Activated CD4-positive, alpha-beta T cell treated with anti-CD3 and anti-CD28 coated beads, Interleukin-2, Interleukin-4, amounts not matched to agents 100 ng/mL and 50 ng/mL, durations not matched to agents 16 hours and 8 hours (primary cell): ENCODE measurements at places on chromosomes 4 and X.

DNA sequence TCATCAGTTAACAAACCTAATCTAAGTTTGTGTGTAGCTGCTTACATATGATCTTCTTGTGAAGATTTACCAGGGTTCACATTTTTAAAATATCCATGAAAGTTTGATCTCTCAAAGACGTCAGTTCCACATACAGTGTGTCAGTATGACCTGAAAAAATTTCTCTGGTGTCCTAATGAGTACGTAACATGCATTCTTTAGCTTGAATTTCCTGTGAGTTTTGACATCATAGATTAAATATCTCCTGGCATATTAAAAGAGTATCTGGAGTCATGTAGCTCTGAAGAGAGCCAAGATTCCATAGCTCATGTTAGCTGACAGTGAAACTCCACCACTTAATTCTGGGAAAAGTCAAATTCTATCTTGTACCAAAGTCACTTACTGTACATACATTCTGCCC lies 43.9 kb upstream of the PDLIM5 start:
- DNase-seq: no peak

GRCh38 chr4:15063341-15063740 lies 61.1 kb downstream of the CPEB2 start:
- no peak for DNase-seq

- DNase-seq: no peak
Measured at GRCh38 chr4:3091464-3091863, 17.0 kb downstream of the HTT start.

GRCh38 chr4:68152411-68152810 lies 22.7 kb upstream of the TMPRSS11F start:
- DNase-seq: no peak

DNA sequence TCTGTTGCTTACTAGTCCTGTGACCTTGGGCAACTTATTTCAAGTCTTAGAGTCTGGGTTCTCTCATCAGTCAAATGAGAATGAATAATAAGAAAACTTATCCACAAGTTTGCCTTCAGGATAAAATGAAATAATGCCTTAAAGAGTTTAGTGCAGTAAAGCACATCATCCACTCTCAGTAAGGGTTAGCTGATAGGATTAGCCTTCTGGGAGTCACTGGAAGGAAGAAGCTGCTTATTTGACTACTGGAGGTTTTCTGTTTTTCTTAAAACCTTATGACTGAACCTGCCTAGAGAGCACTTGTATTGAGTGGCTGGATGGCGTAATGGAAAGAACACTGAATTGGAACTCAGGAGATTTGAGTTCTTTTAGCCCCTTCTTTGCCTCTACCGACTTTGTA lies 1.8 kb downstream of the RNF128 start:
- DNase-seq: no peak

DNA sequence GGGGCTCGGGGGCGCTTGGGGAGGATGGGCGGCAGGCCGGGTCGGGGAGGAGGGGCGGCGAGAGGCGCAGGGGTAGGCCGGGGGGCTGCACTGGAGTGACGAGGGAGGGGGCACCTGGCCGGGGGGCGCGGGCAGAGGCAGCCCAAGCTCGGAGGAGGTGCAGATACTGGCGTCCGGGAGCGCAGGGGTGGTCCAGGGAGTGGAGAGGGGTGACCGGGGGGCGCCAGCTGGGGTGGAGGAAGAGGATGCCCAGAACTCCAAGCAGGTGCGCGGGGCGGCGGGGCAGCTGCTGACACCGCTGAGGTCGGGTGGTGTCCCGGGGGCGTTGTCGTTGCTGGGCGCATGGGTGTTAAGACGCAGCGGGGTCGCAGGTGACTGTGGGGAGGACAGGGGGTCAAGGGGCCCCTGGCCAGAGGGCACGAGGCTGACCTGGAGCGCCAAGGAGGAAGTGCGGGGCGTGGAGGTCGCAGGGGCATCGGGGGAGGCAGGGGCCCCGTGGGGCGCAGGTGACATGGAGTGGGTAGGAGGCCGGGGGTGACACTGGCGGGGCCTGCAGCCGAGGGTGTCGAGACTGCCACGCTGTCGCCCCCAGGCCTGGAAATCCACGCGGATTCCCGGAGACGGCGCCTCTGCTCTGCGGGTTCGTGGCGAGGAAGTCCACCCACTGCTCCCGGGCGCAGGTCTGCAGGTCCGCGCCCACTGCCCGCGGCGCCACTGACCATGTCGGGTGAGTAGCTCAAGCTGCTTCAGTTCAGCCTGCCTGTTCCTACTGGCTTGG lies 928 bp downstream of the GYG2 start:
- no peak for DNase-seq

DNA sequence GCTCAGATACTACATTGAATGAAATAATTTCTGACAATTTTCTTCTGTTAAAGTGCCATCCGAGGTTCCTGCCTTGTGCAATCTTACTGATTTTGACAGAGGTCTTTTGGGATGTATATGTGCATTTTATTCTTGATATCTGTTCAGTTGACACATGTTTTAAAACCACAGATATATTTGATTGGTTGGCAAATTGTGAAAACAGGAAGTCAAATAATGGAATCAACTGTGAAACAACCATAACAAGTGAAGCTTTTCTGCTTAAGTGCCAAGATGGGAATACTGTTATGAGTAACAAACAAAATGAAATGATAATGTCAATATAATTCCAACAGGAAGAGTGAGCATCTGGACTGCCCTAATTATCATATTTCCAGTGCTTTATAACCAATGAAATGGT lies 84.9 kb upstream of the TET2 start:
- DNase-seq: no peak

DNA sequence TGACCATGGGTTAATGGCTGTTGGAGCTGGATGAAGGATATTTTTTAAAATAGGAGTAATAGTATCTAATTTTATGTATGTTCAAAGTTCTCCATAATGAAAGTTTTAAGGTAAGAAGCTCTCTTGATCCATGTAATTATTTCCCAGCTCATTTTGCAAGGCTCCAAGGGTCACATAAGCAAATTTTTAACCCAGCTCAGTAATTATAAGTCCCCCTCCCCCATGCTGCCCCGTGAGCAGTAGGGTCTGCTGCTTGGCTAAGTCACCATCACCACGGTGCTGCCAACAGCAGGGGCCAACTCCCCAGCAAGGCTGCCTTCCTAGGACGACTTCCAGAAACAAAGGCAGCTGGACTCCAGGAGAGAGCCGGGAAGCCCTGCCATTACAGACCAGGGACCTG lies 340.0 kb downstream of the FBXW7 start:
- DNase-seq: no peak

DNA sequence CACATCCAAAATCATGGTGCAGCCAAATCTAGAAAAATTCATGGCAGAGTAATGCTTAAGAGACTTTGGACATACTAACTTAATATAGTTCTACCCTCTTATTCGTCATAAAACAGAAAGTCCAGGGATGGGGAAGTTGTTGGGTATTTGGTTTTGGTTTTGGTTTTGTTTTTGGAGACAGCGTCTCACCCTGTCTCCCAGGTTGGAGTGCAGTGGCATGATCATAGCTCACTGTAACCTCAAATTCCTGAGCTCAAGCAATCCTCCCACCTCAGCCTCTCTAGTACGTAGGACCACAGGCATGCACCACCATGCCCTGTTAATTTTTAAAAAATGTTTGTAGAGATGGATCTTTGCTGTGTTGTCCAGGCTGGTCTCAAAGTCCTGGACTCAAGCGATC lies 271.8 kb upstream of the TENM3 start:
- DNase-seq: no peak
